Glomerular endothelial cell (primary cell): ENCODE measurements at places on chromosomes 4 and X. TPM values are rescaled to one million over a fixed set of nuclear protein-coding genes. Genes with fewer than 3 reads are reported as not detected.

The NSG1 gene
- total RNA-seq = 4.1 TPM in 1 of 2 replicates, not detected in the other

The RPA4 gene
- 0.87 and 2.3 TPM in 2 replicates for total RNA-seq

The CCSER1 gene
- total RNA-seq = 0.35 TPM in 1 of 2 replicates, not detected in the other

The PAGE4 gene
- not detected in 2 replicates for total RNA-seq

The ACTRT1 gene
- not detected in 2 replicates for total RNA-seq

The LEF1 gene
- total RNA-seq = 0.58 and 0.92 TPM in 2 replicates

The PASD1 gene
- total RNA-seq = not detected in 2 replicates
